ENCODE measurements at places on chromosomes 1 and 21.

DNA sequence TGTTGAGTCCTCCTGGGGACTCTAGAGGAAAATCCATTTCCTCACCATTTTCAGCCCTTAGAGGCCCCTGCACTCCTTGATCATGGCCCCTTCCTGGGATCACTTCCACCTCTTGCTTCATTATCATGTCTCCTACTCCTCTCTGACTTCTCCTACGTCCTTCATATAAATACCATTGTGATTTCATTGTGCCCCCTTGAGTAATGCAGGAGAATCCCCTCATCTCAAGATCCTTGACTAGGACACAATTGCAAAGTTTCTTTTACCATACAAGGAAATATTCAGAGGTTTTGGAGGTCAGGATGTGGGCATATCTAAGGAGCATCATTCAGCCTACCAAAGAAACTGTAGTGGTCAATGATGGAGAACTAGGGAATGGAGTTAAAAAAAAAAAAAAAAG is 8.8 kb upstream of the GBP6 start:
- no peak for DNase-seq

DNA sequence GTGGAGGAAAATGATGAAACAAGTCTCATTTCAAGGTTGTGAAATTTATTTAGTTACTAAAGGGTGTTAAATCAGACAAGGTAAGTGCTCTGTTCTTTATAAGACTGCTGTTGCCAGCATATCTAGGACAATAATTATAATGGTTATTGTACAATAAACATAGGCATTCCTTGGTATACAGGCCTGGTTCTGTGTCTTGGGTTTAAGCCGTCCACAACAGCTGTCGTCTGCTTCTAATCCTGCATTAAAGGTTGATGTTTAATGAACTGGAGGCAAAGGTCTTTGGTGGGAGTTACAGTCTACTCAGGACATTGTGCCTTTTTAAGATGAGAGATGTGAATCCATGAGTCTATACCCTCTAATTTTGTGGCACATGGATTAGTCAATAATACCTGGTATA is 23.4 kb upstream of the FMO4 start:
- DNase-seq = no peak

DNA sequence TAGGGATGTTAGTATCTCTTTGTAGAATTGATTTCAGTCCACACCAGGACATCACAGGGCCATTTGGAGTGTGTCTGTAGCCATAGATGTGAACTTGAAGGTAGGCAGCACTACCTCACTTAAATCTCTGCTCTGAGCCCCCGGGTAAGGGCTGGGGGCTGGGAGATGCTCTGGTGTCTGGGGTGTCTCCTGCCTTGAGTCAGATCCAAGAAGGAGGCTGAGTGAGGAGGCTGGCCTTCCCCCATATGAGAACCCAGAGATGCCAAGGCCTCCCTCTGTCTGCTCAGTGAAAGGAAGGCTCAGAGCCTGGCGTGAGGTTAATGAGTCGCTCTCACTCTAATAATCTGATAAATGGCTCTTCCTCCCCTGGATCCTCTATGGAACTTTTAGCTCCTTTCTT is 161.6 kb downstream of the ACTL8 start:
- no peak for DNase-seq

- no peak for DNase-seq
Measured at GRCh38 chr1:208148380-208148779, 95.8 kb downstream of the PLXNA2 start.

GRCh38 chr1:209162651-209163050 is 420.9 kb upstream of the CAMK1G start:
- DNase-seq = no peak

- DNase-seq = no peak
Measured at GRCh38 chr1:225412803-225413351, 15.0 kb downstream of the LBR start.

- DNase-seq = no peak
Measured at GRCh38 chr1:24253571-24253970, 65.6 kb upstream of the GRHL3 start.

- DNase-seq = no peak
Measured at GRCh38 chr1:209511169-209511568, 72.3 kb upstream of the CAMK1G start.

GRCh38 chr21:36768496-36768895 is 69.6 kb downstream of the SIM2 start:
- DNase-seq = no peak

DNA sequence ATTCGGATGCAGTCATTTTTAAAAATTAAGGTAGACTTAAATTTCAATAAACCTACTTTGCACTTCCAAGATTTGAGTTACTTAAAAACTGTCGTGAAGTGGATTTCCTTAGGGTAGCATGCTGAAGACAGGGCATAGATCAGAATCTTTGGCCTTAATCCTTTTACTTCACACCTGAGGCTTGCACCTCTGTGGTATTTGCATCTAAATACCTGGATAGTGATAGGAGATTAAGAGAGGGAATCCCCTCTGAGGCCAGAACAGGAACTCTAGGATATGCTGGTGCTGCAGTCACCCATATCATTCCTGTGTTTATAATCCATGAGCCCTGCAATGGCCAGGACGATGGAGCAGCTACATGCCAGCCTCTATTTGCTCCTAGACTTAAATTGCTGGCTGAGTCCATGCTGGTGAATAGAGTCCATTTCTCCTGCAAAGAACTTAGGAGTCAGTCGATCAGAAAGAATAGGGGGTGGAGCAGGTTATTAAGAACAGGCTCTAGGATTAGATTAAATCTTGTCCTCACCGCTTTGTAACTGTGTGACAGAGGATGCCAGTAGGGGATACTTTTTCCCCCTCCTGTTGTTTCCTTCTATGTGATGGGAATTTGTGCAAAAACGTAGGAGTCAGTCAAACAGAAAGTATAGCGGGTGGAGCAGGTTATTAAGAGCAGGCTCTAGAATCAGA is 333.6 kb downstream of the DUSP10 start:
- no peak for DNase-seq

DNA sequence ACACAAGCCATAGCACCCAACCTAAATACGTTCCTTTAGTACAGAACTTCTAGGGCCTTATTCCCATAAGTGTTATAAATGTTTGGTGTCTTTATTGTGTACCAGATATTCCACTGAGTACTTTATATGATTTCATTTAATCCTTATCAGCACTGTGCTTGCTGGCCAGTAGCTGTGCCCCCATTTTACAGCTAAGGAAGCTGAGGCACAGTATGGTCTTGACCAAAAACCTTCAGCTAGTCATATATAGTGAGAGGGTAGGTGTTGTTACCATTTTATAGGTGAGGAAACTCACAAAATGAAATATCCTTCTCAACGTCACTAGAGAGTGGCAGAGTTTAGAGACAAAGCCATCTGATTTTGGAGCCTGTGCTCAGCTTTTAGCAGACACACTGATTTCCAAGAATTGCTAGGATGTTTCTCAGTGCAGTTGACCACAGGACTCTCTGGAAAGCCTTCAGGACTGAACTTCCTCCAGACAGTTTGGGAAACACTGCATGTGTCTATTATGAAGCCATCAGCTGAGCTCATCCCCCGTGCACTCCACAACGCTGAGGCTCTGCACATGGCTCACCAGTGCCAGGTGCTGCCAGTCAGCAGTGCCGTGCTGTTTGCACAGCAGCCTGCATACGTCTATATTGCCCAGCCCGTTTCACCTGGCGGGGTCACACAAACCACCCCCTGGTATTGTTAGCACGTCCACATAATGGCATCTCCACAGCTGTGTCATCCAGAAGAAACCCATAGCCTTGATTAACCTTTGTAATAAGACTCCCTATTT is 15.4 kb downstream of the NPPA start:
- DNase-seq = no peak

- no peak for DNase-seq
Measured at GRCh38 chr1:77413541-77414335, 131.9 kb downstream of the AK5 start.

DNA sequence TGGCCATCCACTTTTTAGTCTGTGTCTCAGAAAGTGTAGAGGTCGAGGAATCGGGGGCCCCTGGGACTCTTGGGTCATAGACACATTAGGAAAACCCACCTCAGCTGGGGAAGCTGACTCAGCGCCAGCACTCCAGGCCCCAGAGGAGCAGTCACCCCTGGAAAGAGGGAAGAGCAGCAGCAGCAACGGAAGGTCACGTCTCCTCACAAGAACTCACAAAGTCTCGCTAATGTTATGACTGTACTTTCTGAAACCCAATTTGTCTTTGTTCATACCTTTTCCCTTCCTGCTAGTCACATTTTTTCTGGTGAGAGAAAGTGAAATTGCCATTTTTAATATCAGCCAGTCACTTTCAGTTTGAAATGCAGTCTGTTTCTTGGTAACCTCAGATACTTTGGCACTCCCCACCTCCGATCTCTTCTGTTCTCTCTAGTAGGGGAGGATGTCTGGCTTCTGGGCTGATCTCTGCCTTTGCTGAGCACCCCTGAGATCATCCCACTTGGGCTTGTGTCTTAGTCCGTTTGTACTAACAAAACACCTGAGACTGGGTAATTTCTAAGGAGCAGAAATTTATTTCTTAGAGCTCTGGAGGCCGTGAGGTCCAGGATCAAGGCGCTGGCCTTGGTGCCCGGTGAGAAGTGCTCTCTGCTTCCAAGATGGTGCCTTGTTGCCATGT is 6.0 kb upstream of the NLRP3 start:
- DNase-seq = no peak

GRCh38 chr21:9838738-9839642 is 682.4 kb upstream of the TPTE start:
- DNase-seq = no peak

DNA sequence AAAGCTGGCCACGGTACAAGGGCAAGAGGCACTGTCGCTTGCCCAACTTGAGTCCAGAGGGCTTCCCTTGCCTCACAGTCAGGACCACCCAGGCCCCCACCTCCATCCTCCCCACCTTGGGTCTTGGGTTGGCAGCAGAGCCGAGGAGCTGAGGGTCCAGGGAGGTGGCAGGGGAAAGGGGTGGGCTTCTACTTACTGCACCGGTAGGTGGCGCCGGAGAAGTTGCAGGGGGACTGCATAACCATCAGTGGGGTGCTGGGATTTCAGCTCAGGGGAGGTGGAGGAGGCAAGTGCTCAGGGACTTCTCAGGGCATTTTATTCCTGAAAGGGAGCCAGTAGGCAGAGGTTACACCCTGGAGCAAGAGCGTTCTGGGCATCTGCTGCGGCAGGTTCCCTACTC is 44.0 kb downstream of the TRIM62 start:
- peak; percentile 27 for DNase-seq

DNA sequence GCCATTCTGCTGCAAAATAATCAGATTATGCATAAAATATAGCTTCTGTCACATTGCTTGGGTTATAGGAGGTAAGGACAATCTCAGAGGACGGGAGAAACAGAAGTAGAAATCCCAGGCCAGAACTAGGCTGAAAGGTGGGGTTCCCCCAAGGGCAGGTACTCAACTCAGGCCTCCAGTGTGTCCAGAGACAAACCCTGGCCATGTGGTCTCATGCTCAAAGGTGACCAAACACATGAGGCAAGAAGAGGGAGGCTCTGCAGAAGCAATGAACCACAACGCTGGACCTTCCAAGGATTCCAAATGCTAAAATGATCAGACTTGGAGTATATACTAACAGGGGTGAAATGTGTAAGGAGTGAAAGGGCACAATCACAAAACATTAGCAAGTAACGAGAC is 103.8 kb downstream of the DMRTB1 start:
- DNase-seq = no peak

GRCh38 chr1:12208764-12209494 is 20.9 kb upstream of the VPS13D start:
- DNase-seq = peak; percentile 79

DNA sequence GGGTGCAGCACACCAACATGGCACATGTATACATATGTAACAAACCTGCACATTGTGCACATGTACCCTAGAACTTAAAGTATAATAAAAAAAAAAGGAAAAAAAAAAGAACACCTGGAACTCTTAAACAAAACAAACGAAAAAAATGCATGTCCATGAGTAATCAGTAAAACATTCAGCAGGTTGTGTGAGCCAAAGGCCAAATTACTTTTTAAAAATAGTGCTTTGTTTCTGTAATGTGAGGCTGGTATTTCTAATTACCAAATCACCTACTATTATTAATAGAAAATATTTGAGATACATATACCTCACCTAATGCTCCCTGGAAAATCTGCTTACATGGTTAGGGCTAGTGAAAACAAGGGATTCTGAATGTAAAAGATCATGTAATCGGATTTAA is 294.4 kb upstream of the NR5A2 start:
- DNase-seq = no peak

DNA sequence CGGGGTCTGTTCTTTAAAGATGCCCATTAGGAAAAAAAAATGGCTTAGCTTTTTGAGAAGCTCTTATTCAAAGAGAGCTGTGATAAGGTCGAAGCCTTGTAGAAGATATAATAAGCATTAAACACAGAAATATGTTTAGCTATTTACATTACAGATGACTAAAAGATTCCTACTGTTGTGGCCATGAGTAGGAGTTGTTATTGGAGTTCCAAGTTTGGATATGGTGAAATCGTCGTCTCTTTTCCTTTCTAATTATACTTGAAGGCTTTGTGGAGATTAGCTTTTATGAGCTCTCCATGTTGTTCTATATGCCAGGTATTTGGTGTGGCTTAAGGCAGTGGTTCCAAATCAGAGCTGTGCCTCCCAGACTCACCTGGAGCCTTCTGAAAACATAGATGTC is 79.9 kb upstream of the LAMC2 start:
- DNase-seq = no peak

DNA sequence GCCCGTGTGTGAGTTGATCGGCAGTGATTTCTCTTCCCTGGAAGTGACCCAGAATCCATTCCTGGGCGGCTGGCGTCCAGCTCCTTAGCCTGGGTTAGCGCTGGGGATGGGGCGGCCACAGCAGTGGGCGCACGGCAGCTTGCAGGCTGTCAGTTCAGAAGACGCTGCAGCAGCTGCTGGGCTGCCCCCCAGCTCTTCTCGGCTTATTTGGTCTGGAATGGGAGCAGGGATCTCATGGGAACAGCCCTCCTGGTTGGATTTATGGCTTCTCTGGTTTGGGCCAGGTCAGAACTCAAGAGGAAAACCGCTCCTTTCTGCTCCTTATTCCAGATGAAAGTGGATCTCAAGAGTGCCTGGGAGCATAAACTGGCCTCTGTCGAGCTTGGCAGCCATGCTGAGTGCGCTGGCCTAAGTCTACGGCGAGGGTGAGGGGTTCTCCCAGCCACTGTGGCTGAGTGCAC is 148.2 kb downstream of the PRDM16 start:
- no peak for DNase-seq

DNA sequence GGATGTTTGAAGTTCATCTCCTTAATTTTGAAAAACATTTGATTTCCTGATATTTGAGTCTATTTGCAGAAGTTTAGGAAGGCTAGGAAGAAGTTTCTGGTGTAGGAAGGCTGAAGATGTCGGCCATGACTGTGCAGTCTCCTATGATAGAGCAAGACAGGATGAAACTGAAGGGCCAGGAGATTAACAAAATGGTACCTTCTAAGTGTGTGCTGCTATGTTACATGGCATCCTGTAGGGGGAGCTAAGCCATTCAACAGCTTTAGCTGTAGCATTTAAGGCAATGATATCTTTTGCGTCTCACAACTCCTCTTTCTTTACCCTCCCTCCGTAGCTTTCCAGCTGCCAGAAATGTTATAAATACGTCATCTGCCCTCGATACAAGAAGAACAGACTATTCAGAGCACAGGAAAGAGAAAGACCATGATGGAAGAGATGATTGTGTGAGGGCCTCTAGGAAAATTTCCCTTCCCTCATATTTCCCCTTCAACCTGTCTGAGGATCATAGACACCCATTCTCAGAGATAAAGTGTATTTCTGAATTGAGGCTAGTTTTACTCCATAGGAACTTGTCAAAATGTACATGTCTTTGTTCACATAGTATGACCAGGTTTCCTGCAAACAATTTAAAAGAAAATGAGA is 61.1 kb downstream of the XCL1 start:
- DNase-seq = no peak

All from HTR-8/SVneo (cell line).